ENCODE measurements at places on chromosomes 2 and 18.
A peak's percentile ranks its signal among the peaks of the same experiment; 100 is the strongest.

- DNase-seq: no peak
Observed at GRCh38 chr2:52936029-52936428, 831.6 kb upstream of the CHAC2 start.

- DNase-seq: no peak
Observed at GRCh38 chr2:20934236-20934635, 109.6 kb downstream of the APOB start.

DNA sequence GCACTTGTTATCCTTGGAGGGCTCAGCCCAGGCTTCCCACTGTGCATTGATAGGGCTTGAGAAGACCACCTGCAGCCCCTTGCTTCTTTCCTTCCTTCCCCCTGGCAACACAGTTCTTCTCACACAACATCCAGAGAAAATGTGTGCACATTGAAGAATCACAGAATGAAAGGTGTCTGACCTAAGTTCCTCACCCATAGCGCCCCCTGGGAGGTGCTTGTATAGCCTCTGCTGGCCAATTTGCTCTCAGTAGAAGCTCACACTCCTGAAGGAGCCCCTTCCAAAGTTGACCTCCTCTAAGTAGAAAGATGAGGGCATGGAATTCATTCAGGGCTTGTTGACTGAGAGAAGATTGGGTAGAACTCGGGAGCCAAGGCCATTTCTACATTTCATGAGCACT is 758.4 kb upstream of the KLHL29 start:
- peak; percentile 9 for DNase-seq

DNA sequence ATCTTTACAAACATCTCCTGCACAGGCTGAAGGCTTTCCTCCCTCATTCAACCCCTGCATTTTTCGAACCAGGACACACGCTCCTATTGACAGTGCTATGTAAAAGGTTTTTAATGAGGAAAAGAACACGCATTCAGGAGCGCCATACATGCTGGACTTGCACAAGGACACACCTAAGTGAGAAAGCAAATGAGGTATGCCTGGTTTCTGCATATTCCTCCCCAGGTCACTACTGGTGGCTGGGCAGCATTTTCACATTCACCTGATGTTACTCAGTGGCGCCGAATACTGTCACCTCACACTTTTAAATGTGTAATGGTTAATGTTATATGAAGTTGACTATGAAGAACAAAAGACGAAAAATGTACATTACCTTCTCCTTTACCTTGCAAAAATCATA is 150.6 kb downstream of the ANTXR1 start:
- no peak for DNase-seq

- no peak for DNase-seq
Observed at GRCh38 chr18:4241090-4241617, 214.0 kb downstream of the DLGAP1 start.

DNA sequence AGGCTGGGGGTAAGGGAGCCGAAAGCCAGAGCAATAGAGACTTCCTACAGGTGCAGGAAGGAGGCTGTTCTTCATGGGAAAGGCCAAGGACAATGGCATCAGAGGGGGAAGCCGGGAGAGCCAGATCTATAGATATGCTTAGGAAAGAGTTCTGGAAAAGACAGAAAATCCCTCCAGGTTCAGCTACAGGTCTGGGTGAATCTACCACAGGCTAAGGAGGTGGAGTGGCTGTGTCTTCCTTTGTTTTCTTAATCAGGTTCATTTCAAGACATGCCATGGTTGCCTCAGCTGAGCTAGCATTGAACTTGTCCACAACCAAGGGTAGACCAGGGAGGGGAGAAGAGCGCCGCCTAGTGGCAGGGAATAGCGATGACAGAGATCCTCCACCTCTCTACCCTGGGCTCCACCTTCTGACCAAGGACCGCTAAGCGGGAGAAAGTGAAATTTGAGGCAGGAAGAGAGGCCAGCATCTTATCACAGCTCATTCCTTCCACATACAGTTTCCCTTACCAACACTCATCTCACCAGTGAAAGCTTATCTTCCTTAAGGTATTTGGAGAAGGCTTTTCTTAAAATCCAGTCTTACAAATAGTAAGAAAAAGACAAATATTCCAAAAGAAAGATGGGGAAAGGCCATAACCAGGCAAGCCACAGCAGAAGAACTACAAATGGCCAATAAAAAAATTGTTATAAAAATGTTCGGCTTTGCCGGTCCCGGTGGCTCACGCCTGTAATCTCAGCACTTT is 74.2 kb downstream of the VIT start:
- DNase-seq: peak; percentile 47

DNA sequence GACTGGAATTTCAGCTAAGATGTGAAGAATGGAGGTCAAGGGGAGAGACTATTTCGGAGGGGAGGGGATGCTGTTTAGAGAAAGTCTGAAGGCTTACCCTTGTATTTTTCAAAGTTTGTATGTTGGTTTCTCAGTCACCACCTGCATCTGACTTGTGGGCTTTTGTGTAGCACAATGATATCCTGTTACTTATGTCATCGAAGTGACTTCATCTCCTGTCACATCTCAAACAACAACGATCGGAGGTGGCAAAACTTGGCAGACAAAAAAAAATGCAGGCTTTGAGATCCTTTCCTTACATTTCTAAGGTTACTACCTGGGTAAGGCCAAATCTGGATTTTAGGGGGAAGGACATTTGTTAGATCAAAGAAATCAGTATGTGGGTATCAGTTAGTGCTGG is 11.7 kb upstream of the CXCR4 start:
- DNase-seq: no peak

DNA sequence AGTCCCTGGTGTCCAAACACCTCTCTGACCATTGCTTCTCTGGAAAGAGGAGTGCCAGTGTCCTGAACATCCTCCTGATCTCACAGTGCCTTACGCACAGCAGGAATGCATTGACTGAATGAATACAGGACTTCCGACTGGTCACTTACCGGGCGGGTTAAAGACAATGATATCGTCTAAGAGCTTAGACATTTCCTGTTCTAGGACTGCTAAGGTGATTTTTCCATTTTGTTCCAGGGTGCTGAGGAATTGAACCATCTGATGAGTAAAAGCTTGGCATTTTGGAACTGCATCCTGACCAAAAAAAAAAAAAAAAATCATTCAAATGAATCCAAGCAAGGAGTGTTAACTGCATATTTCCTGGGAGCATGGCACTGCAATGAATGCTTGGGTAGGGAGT is 40.0 kb downstream of the SIGLEC15 start:
- DNase-seq: no peak

GRCh38 chr18:79397830-79398761 is 2.4 kb downstream of the NFATC1 start:
- no peak for DNase-seq

DNA sequence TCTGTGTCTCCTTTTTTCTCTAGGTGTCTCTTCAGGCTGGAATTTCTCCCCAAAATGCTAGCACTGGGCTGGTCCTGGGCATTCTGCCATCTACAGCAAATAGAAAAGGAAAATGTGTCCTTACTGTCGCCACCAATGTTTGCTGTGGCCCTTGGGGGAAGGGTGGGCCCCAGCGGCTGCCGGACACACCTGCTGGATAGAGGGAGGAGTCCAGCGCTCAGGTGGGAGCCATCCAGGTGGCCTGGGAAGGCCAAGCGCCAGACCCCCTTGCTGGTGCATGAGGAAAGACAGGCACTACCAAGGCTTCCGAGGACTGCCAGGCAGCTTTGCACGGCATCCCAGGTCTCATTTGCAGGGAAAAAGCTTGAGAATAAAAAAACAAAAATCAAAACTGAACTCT is 147.7 kb upstream of the GATA6 start:
- no peak for DNase-seq

- no peak for DNase-seq
Observed at GRCh38 chr2:31429759-31430438, 15.4 kb upstream of the XDH start.

DNA sequence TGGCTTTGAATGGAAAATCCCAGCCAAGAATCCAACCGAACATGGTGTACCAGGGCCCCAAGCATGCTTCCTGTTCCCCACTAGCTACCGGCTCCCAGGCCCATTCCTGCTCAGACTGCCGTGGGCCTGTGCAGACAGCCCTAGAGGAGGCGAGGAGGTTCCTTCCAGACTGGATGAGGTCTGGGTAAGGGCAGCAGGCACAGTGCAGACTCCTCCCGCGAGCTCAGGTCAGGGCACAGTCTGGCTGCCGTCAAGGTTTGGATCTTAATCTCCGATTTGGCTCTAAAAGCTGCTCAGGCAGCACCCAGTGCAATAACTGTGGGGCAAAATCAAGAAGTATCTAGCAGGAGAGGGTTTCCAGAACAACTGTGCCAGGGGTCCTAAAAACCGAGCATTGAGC is 19.3 kb upstream of the TTR start:
- no peak for DNase-seq

GRCh38 chr18:24112874-24113615 is 25.8 kb upstream of the CABYR start:
- no peak for DNase-seq

GRCh38 chr2:160372010-160372356 is 121.6 kb downstream of the RBMS1 start:
- DNase-seq: no peak

DNA sequence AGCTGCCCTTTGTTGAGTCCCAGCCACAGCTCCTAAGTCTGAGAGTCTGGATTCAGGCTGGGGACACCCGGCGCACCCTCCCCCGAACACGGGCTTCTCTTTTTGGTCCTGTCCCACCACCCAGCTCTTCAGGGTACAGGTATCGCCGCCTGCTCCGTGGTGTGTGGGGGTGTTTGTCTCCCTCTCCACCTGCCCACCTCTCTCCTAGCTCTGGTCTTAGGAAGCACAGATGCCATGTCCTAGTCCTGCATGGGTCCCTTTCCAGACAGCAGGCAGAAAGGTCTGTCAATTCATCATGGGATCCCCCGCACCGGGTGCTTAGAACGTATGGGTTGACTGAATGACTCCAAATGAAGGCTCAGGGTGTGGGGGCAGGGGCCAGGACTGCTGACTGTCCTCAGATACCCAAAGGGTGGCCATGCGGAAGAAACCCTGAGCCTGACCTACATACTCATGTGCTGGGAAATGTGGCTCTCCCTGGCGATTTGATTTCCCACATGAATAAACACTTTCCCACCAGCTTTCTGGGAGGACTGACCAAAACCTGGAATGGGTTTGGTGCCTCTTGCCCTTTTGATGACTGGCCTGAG is 156.8 kb downstream of the CELF4 start:
- no peak for DNase-seq

DNA sequence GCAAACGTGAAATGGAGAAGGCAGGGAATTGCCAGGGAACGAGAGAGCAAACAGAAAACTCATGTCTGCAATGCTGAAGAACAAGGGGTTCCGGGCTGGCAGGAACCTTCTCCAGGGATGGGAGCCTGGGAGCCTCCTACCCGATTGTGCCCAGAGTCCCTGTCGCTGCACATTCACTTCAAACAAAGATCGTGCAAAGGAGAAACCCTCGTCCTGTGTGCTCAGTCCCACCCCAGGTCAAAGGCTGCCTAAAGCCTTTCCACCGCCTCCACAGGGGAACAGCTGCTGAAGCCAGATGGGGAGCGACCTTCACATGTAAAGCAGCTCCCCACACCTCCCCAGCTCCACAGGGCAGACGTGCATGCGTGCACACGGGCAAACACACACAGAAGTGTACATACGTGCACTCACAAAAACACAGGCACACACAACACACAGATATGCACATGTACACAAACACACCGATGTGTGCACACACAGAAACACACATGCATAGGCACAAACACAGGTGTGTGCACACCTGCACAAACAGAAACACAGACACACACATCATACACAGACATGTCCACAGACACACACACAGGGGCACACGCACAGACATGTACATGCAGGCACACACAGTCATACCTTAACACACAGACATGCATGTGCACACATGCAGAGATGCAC is 460.1 kb upstream of the SALL3 start:
- no peak for DNase-seq

DNA sequence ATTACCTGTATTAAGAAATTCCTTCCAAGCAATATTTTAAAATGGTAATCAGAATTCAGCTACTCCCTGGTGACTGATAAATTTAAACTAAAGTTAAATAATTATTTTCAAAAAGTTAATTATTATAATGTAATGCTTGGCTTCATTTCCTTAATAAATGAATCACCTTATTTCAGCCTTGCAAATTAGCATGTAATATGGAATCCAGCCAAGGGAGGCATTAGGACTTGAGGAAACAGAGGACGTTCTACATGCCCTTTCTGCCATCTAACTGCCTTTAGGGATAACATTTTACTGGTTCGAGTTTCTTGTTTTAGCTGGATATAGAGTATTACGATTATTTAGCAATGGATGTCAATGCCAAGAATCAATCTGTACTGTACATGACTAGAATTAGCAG is 636.3 kb downstream of the TSN start:
- no peak for DNase-seq

DNA sequence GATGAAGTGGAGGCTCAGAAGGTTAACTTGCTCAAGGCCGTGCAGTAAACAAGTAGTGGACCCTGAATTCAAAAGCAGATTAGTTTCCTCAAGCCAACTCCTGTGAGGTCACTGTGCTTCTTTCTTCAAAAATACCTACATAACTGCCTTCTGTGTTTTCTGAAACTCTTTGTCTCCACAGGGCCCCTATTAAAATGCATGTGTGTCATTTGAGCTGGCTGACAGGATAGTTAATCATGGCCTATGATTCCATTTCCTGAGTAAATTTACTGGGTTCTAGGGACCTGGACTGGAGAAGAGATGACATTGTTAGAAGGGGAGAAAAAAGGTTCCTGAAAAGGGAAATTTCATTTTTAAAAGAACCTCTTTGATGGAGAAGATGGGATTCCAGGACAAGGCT is 12.9 kb upstream of the DTNA start:
- no peak for DNase-seq

DNA sequence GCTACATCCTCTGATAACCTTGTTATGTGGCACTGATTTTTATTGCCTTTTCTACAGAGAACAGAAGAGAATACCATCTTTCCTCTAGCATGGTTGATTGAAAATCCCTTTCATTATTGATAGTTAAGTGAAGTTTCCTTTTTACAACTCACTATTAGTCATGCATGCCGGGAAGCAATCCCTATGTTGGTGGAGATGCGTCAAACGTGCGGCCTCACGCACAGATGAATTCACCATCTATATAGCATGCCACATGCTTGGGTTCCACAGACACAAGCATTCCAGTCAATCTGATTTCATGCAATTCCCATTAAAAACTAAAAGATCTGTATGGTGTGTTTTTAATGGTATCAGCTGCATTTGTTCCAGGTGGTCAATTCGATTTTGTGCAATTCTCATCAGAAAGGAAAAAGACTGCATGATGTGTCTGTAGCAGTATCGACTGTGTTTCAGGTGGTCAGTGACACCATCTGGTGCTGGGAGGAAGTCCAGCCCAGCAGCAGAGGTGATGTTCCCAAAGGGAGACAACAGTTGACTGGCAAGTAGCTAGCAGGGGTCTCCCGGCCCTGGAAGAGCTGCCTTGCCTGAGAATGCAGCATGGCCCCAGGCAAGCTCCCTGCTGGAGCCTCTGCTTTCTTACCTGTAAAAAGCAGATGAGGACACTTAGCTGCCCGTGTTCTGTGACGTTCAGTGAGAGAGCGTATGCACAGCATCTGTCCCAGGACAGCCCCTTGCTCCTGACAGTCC is 151.3 kb upstream of the NCK2 start:
- no peak for DNase-seq

DNA sequence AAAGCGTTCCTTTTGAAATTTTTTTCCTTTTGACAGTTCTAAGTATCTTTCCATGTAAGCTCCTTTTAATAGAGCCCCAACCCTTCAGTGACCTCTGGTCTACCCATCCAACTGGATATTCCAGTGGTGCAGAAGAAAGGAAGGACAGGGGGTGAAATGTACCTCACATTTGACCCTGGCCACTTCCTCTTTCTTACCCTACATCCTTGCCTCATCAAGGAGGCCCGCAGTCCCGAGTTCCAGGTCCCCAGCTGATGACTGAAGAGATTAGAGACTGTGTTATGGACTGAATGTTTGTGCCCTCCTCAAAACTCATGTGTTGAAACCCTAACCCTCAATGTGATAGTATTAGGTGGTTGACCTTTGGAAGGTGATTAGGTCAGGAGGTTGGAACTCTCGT is 158.1 kb downstream of the RBM43 start:
- no peak for DNase-seq
